ENCODE measurements at places on chromosomes 3 and 15.

- no peak for DNase-seq
- H3K27me3 ChIP-seq = no peaks in the 10 kb centered on the region
- no peak overlapping the region for H3K4me3 ChIP-seq
- no peaks in the 10 kb centered on the region for H3K36me3 ChIP-seq
- H3K4me1 ChIP-seq = no peaks in the 10 kb centered on the region
Measured at GRCh38 chr3:173529062-173529711, 131.6 kb downstream of the NLGN1 start.

- H3K4me1 ChIP-seq = peaks cover 18% of the 10 kb centered on the region
- no peak overlapping the region for H3K4me3 ChIP-seq
- H3K36me3 ChIP-seq = no peaks in the 10 kb centered on the region
- H3K27me3 ChIP-seq = no peaks in the 10 kb centered on the region
- H3K27ac ChIP-seq = no peak overlapping the region
- DNase-seq = no peak
Measured at GRCh38 chr3:196691386-196691785, 20.7 kb downstream of the CEP19 start.

- H3K36me3 ChIP-seq = no peaks in the 10 kb centered on the region
- H3K4me3 ChIP-seq = no peak overlapping the region
- DNase-seq = no peak
- peaks cover 18% of the 10 kb centered on the region for H3K4me1 ChIP-seq
- no peaks in the 10 kb centered on the region for H3K27me3 ChIP-seq
Measured at GRCh38 chr3:42163622-42164244, 72.6 kb downstream of the TRAK1 start.

DNA sequence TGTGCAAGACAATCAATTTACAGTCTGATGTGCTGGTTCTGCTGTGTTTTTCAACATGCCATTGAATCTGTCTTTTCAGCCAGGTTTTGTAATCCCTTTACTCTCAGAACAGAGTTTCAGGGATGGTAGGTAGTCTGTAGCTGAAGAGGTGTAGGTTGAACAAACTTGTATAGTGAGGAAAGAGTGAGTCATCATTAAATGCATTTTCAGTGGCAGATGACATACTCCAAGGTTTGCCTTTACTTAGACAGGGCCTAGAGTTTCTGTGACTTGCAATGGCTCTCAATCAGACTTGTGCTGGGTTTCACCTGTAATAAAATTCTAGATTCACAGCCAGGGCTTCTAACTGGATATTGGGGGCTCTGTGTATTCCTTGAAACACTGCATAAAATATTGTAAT lies 94.6 kb downstream of the CYP19A1 start:
- no peaks in the 10 kb centered on the region for H3K36me3 ChIP-seq
- H3K27ac ChIP-seq = no peak overlapping the region
- H3K4me3 ChIP-seq = no peak overlapping the region
- H3K4me1 ChIP-seq = no peaks in the 10 kb centered on the region
- no peak for DNase-seq

DNA sequence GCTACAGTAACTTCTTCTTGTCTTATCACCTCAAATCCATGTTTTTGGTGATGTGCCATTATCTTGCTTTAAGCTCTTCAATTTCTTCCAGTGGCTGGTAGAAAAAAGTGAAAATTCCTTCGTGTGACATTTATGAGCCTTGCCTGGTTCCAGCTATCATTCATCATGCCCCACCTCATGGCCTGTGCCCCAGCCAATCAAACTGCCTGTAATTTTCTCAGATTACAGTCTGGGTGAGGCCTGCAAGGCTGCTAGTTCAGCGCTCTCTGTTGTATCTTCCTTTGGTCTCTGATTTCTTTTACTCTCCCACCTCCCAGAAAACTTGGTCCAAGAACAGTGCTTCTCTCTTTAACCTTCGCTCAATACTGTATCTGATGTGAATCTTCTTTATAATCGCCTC lies 249.3 kb upstream of the ZNF717 start:
- H3K27ac ChIP-seq = no peak overlapping the region
- H3K27me3 ChIP-seq = no peaks in the 10 kb centered on the region
- H3K4me1 ChIP-seq = no peaks in the 10 kb centered on the region
- no peak overlapping the region for H3K4me3 ChIP-seq
- DNase-seq = no peak
- H3K36me3 ChIP-seq = no peaks in the 10 kb centered on the region

DNA sequence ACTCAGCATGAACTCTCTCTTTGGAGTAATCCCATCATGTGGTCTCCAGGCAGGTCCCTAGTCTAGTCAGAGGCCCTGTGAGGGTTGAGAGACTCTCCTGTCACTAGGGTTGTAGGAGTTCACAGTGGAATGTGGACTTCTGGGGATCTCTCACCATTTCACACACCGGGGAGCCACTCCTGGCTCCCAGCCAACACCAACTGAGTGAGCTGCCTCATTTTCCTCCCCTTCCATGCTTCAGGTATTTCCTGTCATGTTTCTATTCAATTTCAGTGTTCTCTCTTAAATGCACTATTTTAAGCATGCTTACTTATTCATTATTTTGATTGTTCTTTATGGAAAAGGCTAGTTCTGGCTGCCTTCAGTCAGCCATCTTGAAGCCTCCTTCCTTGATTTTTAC lies 467.5 kb upstream of the ARL6 start:
- no peak overlapping the region for H3K27ac ChIP-seq
- no peaks in the 10 kb centered on the region for H3K27me3 ChIP-seq
- no peaks in the 10 kb centered on the region for H3K4me1 ChIP-seq
- H3K36me3 ChIP-seq = no peaks in the 10 kb centered on the region
- no peak overlapping the region for H3K4me3 ChIP-seq
- DNase-seq = no peak
